Activated CD4-positive, CD25-positive, alpha-beta regulatory T cell treated with anti-CD3 and anti-CD28 coated beads, Interleukin-2, amount 50 U/mL, for 16 hours (primary cell): ENCODE measurements at places on chromosomes 6 and 20.
A peak's percentile ranks its signal among the peaks of the same experiment; 100 is the strongest.

- no peak for DNase-seq
Measured at GRCh38 chr6:44649365-44650025, 262.0 kb downstream of the CDC5L start.

GRCh38 chr6:25027221-25027916 is 91.6 kb upstream of the RIPOR2 start:
- peak; percentile 36 for DNase-seq

GRCh38 chr6:8608737-8609136 is 173.4 kb upstream of the SLC35B3 start:
- no peak for DNase-seq

DNA sequence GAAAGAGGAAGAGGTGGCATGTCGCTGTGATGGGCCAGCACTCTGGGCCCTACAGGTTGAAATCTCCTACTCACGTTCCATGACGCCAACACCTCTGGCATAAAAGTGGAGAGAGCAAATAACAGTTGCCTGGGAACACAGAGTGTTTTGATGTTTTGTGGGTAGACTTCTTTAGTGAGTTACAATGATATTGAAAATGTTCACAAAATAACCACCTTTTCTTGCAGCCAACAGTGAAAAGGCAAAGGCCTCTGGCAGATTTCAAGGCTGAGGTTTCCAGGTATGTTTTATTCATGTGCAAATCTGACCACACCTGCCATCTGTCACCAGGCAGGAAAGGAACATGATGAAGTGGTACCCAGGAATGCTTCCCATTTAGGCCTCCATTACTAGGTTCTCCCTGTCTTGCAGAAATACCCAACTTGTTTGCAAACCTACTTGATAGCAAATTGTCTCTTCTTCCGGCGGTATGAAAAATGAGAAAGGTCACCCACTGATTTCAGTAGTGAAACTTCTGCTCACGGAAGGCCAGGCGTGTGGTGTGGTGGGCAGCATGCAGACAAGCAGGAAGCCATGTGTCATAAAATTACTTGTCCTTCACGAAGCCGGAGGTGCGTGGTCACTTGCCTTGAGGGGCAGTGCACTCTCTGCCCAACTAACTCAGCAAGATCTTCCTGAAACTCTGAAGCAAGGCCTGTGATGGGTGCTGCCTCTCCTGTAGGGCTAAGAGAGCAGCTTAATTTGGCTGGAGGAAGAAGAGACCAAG is 299.1 kb upstream of the PRDM1 start:
- DNase-seq = no peak

GRCh38 chr20:19056909-19057308 is 155.5 kb upstream of the SLC24A3 start:
- no peak for DNase-seq

DNA sequence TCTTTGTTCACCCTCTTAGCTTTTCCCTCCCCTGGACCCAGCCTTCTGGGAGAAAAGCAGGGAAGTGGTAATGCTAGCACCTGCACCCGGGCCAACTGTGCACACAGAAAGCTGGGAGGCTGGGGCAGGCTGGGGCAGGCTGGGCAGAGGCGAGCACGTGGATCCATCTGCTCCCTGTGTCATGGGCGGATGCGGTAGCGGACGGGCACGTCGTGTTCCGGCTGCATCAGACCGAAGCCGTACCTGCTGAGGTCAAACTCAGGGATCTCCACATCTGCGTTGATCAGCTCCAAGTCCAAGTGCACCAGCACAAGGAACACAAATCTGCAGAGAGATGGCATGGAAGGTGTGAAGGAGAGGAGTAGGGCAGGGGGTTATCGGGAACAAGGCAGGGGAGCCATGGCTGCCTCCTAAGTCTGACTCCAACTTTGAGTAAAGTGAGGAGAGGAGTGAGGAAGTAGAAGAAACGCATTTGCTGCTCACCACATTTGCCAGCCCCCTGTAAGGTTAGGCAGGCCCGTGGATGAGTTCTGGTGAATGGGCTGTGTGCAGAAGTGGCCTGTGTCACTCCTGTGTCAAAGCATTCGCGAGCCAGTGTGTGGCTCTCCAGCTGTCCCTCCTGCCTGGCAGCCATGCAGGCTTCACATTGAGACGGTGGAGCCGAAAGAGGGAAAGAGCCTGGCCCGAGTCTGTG is 25.4 kb upstream of the KCNB1 start:
- DNase-seq = no peak

DNA sequence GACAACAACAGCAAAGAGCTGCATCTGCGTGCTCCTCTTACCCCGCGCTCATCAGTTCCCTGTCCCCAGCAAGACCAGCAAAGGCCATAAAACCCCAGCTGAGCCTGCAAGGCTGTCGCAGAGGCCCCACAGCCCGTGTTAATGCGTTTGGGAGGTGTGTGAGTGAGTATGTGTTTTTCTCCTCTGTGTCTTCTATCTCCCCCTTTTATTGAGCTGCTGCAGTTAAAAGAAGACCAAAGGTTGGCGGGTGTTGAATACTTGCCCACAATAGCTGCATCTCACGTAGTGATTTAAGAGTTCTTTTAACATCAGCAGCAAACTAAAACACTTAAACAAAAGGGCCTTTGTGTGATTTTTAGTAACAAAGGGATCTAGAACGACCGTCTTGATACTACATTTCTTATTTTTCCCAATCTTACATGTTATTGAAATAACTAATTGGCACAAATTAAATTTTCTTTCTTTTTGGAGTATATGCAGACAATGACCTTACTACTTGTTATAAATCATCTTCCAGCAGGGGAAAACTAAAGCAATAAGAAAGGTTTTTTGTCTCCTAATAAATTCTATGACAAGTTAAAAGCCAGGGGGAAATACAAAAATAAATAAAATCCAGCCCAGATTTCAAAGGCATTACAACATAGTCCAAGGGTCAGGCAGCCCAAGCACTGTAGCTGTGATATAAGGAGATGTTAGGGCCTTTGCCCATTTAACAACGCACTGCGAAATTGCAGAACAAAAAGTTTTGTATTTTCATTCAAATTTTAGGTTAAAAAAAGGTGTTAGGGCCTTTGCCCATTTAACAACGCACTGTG is 27.2 kb upstream of the CNKSR3 start:
- DNase-seq = no peak

DNA sequence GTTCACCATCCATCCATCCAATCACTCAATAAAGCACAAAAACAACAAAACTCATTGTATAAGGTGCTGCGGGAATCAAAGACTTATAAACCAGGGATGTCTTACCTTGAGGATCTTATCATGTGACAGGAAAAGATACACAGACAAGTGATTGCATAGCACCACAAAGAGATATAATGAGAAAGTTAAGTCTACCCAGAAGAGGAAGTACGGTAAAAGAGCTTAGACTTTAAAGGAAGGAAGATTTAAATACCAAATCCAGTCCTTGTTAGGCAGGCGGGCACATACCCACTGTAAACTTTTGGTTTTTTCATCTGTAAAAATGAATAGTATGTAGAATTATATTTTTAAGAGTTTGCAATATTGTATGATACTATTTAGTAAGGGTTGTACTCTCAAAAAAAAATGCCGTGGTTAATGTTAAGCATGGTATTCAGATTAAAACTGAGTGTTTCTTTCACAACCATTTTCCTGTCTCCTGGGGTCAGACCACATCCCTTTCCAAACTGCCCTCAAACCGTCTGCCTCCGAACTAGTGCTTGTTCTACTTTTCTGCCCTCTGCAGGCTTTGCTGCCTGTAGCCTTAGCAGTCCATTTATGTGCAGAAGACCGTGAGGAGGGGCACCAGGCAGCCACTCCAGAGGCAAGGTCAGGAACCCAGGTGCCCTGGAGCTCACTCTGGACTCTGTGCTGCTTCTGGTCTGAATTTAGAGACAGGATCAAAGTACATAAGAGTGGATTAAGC is 179.5 kb upstream of the SYNDIG1 start:
- no peak for DNase-seq
